ENCODE measurements at places on chromosomes 4 and X. TPM values are rescaled to one million over a fixed set of nuclear protein-coding genes. Genes with fewer than 3 reads are reported as not detected.

Gene GAGE2A
- not detected for total RNA-seq

Gene KDR
- 24.7 TPM for total RNA-seq

Gene NCAPG
- 1.4 TPM for total RNA-seq

Gene ITGB1BP2
- 7.1 TPM for total RNA-seq

Gene STK32B
- total RNA-seq, result 5.3 TPM

Gene ARHGAP36
- total RNA-seq, result not detected

Gene UNC5C
- total RNA-seq, result 1.6 TPM

Gene SPOCK3
- 4.7 TPM for total RNA-seq

Gene KLB
- total RNA-seq, result 0.13 TPM

Gene OTUD4
- total RNA-seq, result 53.1 TPM

Gene UCP1
- not detected for total RNA-seq

Gene CHIC1
- 15.0 TPM for total RNA-seq

Gene TMEM156
- not detected for total RNA-seq

Gene FREM3
- total RNA-seq, result not detected

Gene ZCCHC18
- 1.4 TPM for total RNA-seq

Gene CHRNA9
- total RNA-seq, result not detected

Gene RBBP7
- 116 TPM for total RNA-seq

Gene SLC2A9
- 6.5 TPM for total RNA-seq

Gene SPANXN4
- not detected for total RNA-seq

Gene SLC6A14
- not detected for total RNA-seq

Gene CMC4
- 33.0 TPM for total RNA-seq

Gene TEX11
- not detected for total RNA-seq

Gene ADGRG2
- 1.3 TPM for total RNA-seq

Gene TBX22
- total RNA-seq, result not detected
